ENCODE measurements at places on chromosomes 12 and 14.
A peak's percentile ranks its signal among the peaks of the same experiment; 100 is the strongest.

DNA sequence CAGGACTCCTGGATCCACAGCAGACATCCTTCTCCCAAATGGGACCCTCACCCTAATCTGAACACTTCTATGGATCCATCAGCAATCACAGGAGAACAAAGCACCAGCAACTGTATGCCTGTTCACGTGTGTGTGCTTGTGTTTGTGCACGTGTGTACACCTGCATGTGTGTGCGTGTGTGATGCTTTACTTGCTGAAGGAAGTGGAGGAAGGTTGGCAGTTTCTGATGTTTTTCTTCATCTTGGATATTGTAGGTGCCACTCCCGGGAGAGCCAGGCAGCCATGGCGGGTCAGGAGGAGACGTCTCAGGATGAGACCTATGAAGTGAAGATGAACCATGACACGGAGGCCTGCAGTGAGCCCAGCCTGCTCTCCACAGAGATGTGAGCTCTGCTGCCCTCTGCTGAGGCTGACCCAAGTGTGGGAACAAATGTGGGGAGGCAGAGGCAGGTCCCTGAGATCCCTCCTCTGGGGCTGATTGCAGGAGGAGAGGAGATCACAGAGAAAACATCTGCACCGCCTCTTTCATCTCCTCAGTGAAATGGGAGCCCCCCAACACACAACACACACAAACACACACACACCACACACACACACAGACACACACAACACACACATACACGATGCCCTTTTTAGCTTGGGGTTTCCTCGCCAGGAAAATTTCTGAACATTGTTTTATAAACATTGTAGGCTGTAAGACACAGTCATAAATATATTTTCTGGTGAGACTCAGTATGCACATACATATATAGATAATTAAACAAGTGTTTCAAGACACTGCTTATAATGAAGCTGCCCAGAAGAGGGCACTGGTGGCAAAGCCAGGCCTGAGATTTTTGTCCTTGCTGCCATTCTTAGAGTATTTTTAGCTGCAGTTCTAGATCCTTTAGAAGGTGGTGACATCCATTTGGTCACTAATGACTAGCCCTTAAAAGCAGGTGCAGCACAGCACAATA lies 112.2 kb upstream of the FKBP4 start:
- no peak for DNase-seq

DNA sequence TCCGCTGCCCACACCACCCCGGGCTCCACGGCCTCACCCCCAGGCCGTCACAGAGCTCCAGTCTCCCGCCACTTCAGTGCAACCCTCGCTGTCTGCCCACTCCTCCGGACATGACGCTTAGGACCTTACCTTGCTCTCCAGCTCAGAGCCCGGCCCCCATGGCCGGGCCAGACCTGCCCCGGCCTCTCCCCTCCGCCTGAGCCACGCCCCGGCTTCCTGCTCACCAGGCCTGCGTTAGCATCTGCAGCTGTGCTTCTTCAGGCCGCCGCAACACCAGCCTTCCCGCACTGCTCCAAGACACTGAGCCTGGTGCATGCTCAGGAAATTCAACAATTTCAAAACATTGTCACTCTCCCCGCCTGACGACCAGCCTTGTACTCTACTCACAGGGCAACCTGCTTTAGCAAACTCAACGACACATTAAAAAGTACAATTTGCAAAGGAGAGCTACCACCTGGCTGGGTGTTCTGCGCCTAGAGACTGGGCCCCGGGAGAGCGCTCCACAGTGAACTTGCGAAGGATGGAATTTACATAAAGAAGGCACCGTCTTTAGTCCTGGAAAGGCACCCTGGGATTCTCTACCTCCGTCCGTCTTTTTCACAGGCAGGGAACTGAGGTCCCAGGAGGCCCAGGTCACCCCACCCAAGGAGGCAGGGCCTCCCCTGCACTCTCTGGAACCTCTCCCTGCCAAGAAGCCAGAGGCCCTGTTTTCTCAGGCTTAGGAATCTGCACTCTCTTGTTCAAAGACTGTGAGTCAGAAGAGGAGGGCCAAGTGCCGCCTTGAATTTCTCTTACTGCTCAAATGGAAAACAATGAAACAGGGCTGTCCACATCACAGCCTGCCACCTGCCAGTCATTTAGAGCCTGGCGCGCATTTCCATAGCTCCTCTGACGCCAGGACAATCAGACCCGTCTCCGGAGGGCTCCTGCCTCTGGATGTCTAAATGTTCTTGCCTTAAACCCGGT lies 51.3 kb downstream of the STX2 start:
- DNase-seq, result no peak

- DNase-seq, result no peak
These were observed 55.1 kb upstream of the CMKLR1 start for GRCh38 chr12:108394196-108394595.

- no peak for DNase-seq
These were observed 3.4 kb upstream of the ARHGAP5 start for GRCh38 chr14:32073537-32074189.

DNA sequence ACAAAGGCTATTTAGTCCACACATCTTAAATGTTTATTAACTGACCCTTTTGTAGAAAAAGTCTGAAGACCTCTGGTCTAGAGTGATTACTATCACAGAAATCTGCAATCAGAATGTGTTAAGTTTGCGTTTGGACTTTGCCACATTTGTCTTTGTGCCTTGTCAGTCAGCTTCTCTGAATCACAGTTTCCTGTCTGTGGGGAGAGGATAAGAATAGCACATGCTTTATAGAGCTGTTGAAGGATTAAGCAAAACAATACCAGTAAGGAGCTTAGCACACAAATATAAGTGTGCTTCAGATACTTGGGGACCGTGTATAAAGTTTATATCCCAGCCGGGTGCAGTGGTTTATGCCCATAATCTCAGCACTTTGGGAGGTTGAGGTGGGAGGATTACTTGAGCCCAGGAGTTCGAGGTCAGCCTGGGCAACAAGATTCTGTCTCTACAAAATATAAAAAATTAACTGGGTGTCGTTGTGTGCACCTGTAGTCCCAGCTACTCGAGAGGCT lies 63.0 kb upstream of the BTG1 start:
- peak; percentile 66 for DNase-seq

DNA sequence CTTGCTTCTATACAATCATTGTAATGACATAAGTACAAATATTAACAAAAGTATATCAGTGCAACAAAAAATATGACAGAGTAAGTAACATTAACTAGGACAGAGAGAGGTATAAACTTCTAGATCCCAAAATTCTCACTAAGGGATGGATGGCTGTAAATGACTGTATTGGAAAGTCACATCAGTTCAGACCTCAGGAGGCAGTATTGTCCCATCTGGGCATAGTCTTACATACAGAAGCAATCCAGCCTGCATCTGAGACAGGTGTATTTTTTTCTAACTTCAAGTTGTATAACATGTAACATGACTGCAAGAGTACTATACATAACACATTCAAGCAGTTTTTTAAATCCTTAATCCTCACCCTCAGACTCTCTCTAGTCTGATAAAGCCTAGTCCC lies 99.0 kb downstream of the GARIN6 start:
- DNase-seq, result no peak

DNA sequence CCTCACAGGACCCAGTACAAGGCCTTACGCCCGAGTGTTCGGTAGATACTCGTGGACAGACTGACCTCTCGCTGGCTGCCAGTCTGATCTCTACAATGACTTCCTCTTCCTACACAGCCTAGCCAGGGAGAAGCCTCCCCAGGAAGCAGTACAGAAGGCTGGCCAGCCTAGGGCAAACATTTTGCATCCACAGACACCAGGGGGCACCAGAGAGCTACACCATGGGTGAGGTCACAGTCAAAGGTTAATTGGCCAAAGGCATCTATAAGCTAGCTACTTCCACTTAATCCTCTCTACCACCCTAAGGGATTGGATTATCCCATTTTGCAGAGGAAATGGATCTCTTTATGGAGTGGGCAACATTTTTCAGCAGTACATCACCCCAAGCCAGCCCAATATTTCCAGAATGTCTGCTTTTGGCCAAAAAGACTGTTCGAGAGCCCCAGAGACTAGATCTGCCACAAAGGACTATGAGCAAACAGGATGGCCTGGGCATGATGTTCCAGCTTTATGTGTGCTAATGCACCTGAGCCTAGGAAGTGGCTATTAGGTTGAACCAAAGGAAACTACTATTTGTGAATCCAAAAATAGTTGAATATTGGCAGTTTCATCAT lies 14.6 kb upstream of the PNMA1 start:
- peak; percentile 43 for DNase-seq

- DNase-seq, result no peak
These were observed 3.1 kb downstream of the CBLN3 start for GRCh38 chr14:24426150-24426911.

All from SIG-M5 (cell line).